ENCODE measurements at places on chromosomes 7 and 10. TPM values are rescaled to one million over a fixed set of nuclear protein-coding genes. Genes with fewer than 3 reads are reported as not detected.

C10orf53 gene
- total RNA-seq = not detected

HACD1 gene
- 22.1 TPM for total RNA-seq

UPK3BL2 gene
- 1.3 TPM for total RNA-seq

CRYGN gene
- total RNA-seq = not detected

LDB3 gene
- total RNA-seq = not detected

BTAF1 gene
- total RNA-seq = 24.1 TPM

All from foreskin keratinocyte (primary cell).